Activated CD8-positive, alpha-beta T cell treated with anti-CD3 and anti-CD28 coated beads, Interleukin-2, amount 10 ng/mL, durations not matched to agents 7 days and 5 days (primary cell): ENCODE measurements at places on chromosomes 3 and 15.

GRCh38 chr3:123809597-123809996 lies 74.5 kb downstream of the MYLK start:
- no peak for DNase-seq
- H3K4me1 ChIP-seq = no peaks in the 10 kb centered on the region
- no peak overlapping the region for H3K27ac ChIP-seq
- no peak overlapping the region for H3K4me3 ChIP-seq

GRCh38 chr3:136712941-136713340 lies 39.2 kb downstream of the STAG1 start:
- H3K27me3 ChIP-seq = no peaks in the 10 kb centered on the region
- no peak for DNase-seq
- no peak overlapping the region for H3K4me3 ChIP-seq
- peaks cover 3% of the 10 kb centered on the region for H3K4me1 ChIP-seq
- no peak overlapping the region for H3K27ac ChIP-seq

DNA sequence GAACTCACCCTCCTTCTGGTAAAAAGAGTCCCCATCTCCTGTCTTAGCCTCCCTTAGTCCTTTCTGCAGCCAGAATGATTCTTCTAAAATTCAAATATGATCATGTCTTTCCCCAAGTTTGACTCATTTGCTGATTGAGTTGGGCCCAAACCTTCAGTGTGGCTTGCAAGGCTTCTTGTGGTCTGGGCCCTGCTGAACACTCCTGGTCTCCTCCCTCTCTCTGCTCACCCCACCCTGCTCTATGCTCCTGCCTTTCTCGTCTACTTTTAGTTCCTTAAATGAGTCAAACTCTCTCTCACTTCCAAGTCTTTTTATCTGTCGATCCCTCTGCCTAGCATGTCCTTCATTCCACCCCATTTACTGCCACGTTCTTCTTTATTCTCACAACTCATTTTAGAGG lies 72.6 kb downstream of the CCR1 start:
- H3K27me3 ChIP-seq = peaks cover 2% of the 10 kb centered on the region
- H3K4me3 ChIP-seq = no peak overlapping the region
- H3K4me1 ChIP-seq = peaks cover 7% of the 10 kb centered on the region
- peaks cover 3% of the 10 kb centered on the region for H3K36me3 ChIP-seq

GRCh38 chr15:78360958-78361718 lies 21.0 kb downstream of the CRABP1 start:
- no peaks in the 10 kb centered on the region for H3K36me3 ChIP-seq
- no peaks in the 10 kb centered on the region for H3K4me1 ChIP-seq
- H3K27ac ChIP-seq = no peak overlapping the region
- DNase-seq = no peak
- H3K27me3 ChIP-seq = peaks cover 20% of the 10 kb centered on the region

- no peak overlapping the region for H3K27ac ChIP-seq
- DNase-seq = no peak
These were observed 220.2 kb upstream of the CD96 start for GRCh38 chr3:111321786-111322185.

DNA sequence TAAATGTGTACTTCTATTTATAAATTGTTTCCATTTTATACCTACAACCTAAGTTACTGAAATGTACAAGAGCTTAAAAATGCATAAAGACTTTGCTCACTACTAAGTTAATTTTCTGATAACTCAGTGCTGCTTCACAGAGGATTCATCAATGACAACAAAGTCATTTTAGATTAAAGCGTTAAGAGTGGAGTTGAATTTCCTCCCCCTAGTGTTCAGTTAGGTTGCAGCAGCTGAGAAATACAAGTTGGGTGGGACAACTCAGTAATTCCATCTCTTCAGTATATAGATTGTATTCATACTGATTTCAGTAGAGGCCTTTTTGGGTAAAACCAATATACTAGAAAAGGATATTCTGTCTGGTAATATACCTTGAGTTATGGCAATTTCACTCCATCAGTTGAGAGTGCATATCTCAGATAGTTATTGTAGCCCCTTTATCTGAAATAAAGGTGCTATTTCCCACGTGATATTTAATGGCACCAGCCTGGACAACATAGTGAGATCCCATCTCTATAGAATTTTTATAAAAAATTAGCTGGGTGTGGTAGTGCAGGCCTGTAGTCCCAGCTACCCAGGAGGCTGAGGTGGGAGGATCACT lies 6.9 kb upstream of the RPL35A start:
- H3K27me3 ChIP-seq = no peaks in the 10 kb centered on the region
- no peak overlapping the region for H3K27ac ChIP-seq
- DNase-seq = peak; percentile 60
- no peak overlapping the region for H3K4me3 ChIP-seq
- H3K36me3 ChIP-seq = no peaks in the 10 kb centered on the region

DNA sequence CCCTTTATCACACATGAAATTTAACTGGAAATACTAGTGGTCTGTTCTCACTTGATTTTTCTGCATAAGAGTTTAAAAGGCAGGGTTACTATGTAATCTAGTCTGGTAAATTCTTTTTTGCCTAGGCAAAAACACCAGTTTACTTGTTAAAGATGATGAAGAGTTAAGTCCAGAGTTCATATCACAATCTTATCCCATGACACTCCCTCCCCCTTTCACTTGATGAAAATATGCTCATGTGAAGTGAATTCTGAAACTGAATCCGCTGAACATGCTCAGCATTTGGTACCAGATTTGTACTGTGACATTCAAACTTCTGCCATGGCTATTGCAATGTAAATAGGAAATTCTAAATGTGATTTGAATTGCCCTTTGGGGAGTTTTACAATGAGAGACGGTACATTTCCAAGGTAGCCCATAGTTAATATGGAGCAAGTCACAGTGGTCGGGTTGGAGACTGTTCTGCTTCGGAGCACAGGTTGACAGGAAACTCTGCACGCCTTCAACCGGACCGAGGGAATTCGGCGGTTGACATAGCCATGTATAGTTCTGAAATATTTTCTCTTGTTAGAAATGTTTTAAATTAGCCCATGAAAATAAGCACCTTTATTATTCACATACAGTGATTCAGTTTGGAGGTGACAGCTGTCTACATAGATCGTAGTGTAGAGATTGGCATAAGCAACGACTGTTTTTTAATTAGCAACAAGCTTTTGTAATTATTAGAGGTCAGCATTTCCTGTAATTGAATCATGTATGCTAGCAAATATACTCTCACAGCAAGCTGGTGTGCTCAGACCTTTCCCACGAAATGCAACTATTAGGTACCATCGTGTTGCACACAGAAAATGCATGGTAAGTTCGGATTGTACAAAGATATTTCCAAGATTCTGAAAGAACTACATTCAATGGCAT lies 768.6 kb upstream of the GOLIM4 start:
- H3K27me3 ChIP-seq = no peaks in the 10 kb centered on the region
- no peaks in the 10 kb centered on the region for H3K36me3 ChIP-seq
- H3K4me1 ChIP-seq = no peaks in the 10 kb centered on the region
- H3K4me3 ChIP-seq = no peak overlapping the region
- no peak overlapping the region for H3K27ac ChIP-seq

- DNase-seq = no peak
- peaks cover 3% of the 10 kb centered on the region for H3K36me3 ChIP-seq
- H3K27me3 ChIP-seq = peaks cover 56% of the 10 kb centered on the region
- no peak overlapping the region for H3K27ac ChIP-seq
- H3K4me1 ChIP-seq = peaks cover 15% of the 10 kb centered on the region
These were observed 686 bp downstream of the MYRIP start for GRCh38 chr3:39809995-39810595.

- no peaks in the 10 kb centered on the region for H3K36me3 ChIP-seq
- H3K4me1 ChIP-seq = peaks cover 15% of the 10 kb centered on the region
- no peak for DNase-seq
- no peak overlapping the region for H3K4me3 ChIP-seq
These were observed 13.0 kb downstream of the CERS3 start for GRCh38 chr15:100515758-100516157.
